ENCODE measurements at places on chromosomes 16 and 17. TPM values are rescaled to one million over a fixed set of nuclear protein-coding genes. Genes with fewer than 3 reads are reported as not detected.

TGFB1I1 gene
- 1.5 TPM for total RNA-seq

DNA sequence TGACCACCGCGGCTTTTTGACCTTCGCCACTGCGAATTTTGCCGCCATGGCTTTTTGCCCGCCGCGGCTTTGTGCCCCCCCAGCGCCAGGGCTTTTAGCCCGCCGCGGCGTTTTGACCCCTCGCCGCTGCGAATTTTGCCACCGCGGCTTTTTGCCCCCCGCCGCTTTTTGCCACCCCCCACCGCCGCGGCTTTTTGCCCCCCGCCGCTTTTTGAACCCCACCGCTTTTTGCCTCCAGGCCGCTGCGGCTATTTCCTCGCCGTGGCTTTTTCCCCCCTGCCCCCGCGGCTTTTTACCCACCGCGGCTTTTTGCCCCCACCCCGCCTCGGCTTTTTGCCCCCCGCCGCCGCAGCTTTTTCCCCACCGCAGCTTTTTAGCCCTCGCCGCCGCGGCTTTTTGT lies 134.8 kb upstream of the TP53TG3C start:
- DNase-seq = no peak

- DNase-seq = no peak
Observed at GRCh38 chr17:34579979-34580684, 750 bp downstream of the TMEM132E start.

DNA sequence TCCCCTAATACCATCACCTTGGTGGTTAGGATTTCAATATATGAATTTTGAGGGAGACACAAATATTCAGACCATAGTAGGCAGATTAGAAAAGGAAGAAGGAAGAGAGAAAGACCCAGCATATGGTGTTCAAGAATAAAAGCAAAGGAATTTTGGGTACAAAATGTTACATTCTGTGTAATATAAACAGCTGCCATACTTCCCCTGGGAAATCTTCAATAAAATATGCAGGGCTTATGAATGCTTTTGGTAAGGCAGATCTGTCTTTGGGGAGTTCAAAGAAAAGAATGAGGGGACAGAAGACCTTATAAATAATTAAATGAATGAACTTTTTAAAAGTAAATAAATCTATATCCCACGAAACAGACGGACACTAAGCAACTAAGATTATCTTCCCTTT lies 91.9 kb downstream of the USP32 start:
- no peak for DNase-seq

- DNase-seq = no peak
Observed at GRCh38 chr16:67163999-67164558, 466 bp upstream of the HSF4 start.

DNA sequence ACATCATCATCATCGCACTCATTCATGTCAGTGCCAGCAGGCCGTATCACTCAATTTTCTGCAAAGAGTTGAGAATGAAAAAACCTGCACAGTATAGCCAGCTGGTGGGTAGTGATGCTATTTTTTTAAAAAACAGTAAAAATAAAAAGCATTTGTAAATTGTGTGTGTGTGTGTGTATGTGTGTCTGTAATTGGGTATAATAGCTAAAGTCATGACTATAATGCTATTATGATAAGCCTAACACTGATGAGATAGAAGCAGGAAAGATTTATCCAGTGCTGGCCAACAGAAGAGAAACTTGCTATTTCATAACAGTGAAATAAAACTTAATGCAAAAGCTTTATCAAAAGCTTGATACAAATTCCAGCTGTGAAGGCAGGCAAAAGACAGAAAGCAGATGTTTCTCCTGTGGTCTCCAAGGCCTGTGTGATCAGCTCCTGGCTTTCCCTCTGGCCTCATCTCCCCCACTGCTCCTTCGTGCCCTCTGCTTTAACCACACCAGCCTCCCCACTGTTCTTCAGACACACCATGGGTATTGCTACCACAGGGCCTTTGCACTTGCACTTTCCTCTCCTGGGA lies 206.2 kb upstream of the IRX5 start:
- no peak for DNase-seq

- no peak for DNase-seq
Observed at GRCh38 chr16:22360963-22361659, 13.3 kb downstream of the CDR2 start.

GRCh38 chr17:82173351-82174041 lies 39.1 kb downstream of the CCDC57 start:
- no peak for DNase-seq

- no peak for DNase-seq
Observed at GRCh38 chr16:58651965-58652348, 22.3 kb upstream of the CNOT1 start.

- no peak for DNase-seq
Observed at GRCh38 chr17:77887464-77888241, 70.8 kb upstream of the TNRC6C start.

SALL1 gene
- under 0.01 TPM for total RNA-seq

- DNase-seq = no peak
Observed at GRCh38 chr16:49603956-49604355, 230.4 kb downstream of the C16orf78 start.

DNA sequence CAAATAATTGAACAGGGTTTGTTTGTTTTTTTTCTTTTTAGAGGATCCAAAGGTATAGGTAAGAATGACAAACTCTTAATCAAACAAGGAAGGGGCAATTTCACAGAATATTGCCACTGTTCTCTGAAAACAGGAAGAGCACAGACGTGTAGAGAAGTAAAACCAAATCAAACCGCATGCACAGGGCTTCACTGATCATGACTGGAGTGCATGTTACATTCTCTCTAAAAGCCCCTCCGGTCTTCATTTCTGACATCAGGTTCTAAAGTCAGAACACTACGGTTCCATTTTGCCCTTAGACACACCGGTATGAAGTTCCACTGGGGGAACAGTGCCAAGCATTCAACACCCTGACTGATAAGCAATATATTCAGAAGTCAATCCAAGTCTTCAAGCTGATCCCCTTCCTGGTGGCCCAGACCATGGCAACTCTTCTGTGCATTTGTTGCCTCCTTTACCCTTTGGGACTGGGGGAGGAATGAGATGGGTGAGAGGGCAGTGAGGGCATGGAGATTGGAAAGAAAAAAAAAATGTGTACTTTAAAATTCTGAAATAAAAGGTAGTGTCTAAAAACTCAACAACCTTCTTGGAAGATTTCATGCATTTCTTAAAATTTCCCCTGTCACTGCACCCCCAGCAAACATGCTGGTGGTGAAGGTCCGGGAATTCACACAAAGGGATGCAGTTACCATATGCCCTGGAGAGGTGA lies 1.4 kb downstream of the MMD start:
- DNase-seq = no peak

DNA sequence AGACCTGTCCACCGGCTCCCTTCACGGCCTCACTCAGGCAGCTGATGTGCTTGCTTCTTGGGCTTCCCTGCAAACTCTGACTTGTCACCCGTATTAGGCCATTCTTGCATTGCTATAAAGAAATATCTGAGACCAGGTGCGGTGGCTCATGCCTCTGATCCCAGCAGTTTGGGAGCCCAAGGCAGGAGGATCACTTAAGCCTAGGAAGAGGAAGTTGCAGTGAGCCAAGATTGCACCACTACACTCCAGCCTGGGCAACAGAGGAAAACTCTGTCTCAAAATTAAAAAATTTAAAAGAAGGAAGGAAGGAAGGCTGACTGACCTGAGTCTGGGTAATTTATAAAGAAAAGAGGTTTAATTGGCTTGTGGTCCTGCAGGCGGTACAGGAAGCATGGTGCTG lies 17.0 kb downstream of the SOST start:
- no peak for DNase-seq

DNA sequence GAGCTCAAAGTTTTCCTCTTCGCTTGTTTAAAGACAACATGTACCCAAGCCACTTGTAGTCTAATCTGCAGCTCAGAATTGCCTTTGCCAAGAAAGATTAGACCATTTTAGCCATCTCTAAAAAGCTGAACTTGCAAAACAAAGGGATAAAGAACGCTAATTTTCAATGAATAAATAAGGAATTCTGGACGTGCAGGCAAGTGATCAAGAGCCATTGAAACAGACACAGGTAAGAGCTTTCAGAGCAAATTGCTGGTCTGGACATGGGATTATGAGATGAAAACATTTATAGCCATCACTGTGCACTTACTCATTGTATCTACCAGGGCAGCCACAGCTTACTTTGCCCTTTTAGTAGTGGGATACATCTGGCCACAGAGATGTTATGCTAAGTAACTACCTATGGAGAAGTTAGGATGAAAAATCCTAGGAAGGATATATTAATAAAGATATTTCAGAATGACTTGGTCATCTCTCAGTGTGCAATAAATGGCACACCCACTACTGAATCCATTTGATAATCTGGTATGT lies 44.4 kb downstream of the RND2 start:
- DNase-seq = no peak

DNA sequence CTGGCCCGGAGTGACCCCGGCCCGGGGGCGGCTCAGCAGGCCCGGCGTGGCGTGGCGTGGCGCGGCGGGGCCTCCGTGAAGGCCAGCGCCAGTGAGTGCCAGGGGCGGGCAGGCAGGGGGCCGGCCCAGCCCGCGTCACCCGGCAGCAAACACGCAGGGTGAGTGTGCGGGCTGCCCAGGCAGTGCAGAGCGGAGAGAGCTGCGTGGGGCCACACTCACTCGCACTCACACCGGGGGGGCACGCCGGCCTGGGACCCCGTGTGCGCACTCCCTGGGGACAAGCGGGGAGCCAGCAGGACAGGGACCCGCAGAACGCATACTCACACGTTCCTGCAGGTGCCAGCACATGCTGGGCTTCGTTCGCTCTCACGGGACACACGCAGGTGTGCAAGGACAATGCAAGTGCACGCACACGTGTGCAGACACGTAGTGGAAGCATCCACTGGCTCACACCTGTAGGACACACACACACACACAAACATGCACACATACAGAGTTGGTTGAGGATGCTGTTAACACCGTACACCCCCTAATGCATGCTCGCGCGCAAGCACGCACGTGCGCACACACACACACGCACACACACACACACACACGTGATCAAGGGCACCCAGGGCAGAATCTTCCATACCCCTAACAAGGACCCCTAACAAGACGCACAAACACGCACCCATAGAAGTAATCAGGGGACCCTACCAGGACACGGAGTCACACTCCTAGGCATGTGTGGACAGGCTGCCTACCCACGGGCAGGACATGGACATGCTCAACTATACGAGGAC lies 7.7 kb downstream of the USP6 start:
- DNase-seq = no peak

CACNG1 gene
- 0.42 TPM for total RNA-seq

DNA sequence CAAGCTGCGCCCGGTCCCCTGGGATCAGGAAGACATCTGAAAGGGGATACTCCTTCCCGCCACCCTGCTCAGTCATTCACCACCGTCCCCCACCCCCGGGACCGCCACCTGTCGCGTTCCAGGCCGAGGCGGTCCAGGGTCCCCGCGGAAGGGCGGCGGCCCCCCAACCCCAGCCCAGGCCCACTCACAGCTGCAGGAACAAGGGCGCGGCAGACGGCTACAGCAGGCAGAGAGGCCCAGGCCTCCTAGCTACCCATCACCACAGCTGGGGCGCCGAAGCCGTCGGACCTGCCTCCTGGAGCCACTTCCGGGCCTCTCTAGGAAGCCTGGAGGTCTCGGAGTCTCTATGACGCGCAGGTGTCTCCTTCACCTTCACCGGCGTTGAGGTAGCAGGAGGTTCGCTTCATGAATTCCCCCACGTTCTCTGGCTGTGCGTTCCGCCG lies at the start of gene SDR42E1:
Gene SDR42E1, minus strand, starts transcription at position 272 of the 443 bp plus-strand sequence. CDS start 10,612 bp downstream, outside the sequence.
- DNase-seq = peak; percentile 65

GRCh38 chr16:17396762-17397498 lies 73.8 kb downstream of the XYLT1 start:
- no peak for DNase-seq

DNA sequence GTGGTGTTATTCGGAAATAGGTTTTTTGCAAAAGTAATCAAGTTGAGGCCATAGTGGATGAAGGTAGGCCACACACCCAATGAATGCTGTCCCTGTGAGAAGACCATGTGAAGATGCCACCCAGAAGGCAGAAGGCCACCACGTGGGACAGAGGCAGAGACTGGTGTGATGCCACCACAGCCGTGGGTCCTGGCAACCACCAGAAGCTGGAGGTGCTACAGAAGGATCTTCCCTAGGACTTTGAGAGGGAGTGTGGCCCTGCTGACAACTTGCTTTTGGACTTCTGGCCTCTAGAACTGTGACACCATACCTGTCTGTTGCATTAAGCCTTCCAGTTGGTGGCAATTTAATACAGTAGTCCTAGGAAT lies 49.3 kb downstream of the RMI2 start:
- DNase-seq = no peak

DNA sequence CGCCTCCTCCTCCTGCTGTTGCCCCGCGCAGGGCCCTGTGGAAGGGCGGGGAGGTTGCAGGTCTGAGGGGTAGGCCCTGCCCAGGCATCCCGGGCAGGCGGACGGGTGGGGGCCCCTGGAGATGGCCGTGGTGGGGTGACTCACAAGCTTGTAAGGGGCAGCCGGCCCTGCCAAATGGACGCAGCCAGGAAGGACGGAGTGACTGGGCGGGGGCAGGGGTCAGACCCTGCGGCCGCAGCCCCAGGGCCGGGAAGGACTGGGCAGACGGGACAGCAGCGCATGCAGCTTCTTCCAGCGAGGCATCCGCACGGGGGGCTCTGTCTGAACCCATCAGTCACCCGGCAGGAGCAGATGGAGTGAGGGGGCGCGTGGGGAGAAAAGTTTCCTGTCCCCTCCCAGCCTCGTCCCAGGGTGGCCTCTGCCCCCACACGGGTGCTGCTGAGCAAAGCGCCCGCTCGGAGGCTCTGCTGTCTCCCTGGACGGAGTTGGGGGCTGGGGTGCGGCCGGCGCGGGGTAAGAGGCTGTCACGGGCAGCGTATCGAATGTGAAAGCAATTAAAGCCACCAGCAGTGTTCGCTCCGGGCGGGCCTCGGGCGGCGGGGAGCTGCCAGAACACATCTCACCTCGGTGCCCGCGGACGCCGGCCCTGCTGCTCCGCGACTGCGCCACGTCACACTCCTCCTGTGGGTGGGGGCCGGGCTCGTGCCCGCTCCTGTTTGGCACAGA lies 5.4 kb upstream of the PRR35 start:
- no peak for DNase-seq

CDC27 gene
- 52.2 TPM for total RNA-seq

GRCh38 chr17:68532826-68533225 lies 20.6 kb downstream of the PRKAR1A start:
- no peak for DNase-seq

PHF12 gene
- 20.5 TPM for total RNA-seq

DNA sequence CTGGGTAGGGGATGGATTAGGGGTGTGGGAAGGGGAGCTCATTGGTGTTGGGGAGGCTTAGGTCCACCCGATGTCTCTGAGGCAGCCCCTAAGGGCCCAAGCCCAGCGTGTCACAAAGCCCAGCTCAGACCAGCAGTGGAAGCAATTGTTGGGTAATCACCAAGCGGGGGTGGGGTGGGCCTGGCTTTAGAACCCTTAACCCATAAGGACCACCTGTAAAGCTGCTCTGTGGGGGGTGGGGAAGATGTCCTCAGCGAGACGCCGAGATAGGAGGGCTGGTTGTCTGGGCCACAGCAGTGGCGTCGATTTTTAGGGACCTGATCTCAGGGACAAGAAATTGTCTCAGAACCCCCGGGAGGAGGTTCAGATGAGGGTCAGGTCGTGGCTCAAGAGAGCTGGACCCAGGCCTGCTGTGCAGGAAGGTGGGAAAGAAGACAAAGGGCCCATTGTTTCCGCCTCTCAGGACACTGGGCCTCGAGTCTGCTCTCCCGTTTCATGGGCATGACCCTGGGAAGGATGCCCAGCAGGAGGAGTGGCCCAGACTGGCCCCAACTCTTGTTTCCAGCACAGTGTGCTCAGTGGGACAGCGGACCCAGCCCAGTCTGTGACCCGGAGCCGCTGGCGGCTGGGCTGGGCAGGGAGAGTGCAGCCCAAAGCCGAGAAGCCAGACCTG lies 15.9 kb downstream of the ST6GALNAC2 start:
- no peak for DNase-seq

- no peak for DNase-seq
Observed at GRCh38 chr16:46648656-46649055, 27.5 kb upstream of the SHCBP1 start.

Data from thymus (tissue), 14 donors.